ENCODE measurements at places on chromosomes 13 and 19. TPM values are rescaled to one million over a fixed set of nuclear protein-coding genes. Genes with fewer than 3 reads are reported as not detected.

The VSTM2B gene
- not detected for total RNA-seq

The THAP8 gene
- total RNA-seq, result 1.2 TPM

The ETV2 gene
- total RNA-seq, result 0.30 TPM

The TMEM150B gene
- not detected for total RNA-seq

The COL4A1 gene
- 1,888 TPM for total RNA-seq

The ZNF563 gene
- total RNA-seq, result 0.30 TPM

The N4BP2L2 gene
- total RNA-seq, result 58.8 TPM

The SUPT20H gene
- total RNA-seq, result 41.9 TPM

The LILRA1 gene
- not detected for total RNA-seq

The IFNL3 gene
- not detected for total RNA-seq

The NDUFA13 gene
- total RNA-seq, result 50.8 TPM

The ATP12A gene
- not detected for total RNA-seq

The SIGLEC14 gene
- total RNA-seq, result not detected

The CEACAM1 gene
- 0.32 TPM for total RNA-seq

The KLK14 gene
- under 0.01 TPM for total RNA-seq

The RYR1 gene
- 0.61 TPM for total RNA-seq

The FLT1 gene
- total RNA-seq, result 328 TPM

The AMER2 gene
- not detected for total RNA-seq

The CABP5 gene
- total RNA-seq, result not detected

The EFNB2 gene
- total RNA-seq, result 112 TPM

The MTUS2 gene
- total RNA-seq, result not detected

The UBA52 gene
- 460 TPM for total RNA-seq

The RINL gene
- total RNA-seq, result 8.1 TPM

The OR4F17 gene
- not detected for total RNA-seq

The IFNL1 gene
- not detected for total RNA-seq

The KLK6 gene
- total RNA-seq, result not detected

The KISS1R gene
- not detected for total RNA-seq

The PGLYRP2 gene
- total RNA-seq, result not detected

The KLHL1 gene
- total RNA-seq, result not detected

The CGB1 gene
- total RNA-seq, result not detected

The LMTK3 gene
- total RNA-seq, result 0.61 TPM

The SMG9 gene
- 3.2 TPM for total RNA-seq

The NLRP4 gene
- not detected for total RNA-seq

The FIZ1 gene
- 2.6 TPM for total RNA-seq

The ZNF570 gene
- 4.9 TPM for total RNA-seq

The CATSPERD gene
- total RNA-seq, result not detected

The BCAM gene
- total RNA-seq, result 10.0 TPM

The FUT1 gene
- 5.5 TPM for total RNA-seq

The NKG7 gene
- total RNA-seq, result not detected

The FUT3 gene
- not detected for total RNA-seq

The GAPDHS gene
- not detected for total RNA-seq

The TEKTIP1 gene
- not detected for total RNA-seq

The LILRB1 gene
- total RNA-seq, result not detected

The DNAAF3 gene
- 0.76 TPM for total RNA-seq

The POSTN gene
- total RNA-seq, result 4.4 TPM
